Suppressor macrophage (primary cell): ENCODE measurements at places on chromosomes 5 and 9.

DNA sequence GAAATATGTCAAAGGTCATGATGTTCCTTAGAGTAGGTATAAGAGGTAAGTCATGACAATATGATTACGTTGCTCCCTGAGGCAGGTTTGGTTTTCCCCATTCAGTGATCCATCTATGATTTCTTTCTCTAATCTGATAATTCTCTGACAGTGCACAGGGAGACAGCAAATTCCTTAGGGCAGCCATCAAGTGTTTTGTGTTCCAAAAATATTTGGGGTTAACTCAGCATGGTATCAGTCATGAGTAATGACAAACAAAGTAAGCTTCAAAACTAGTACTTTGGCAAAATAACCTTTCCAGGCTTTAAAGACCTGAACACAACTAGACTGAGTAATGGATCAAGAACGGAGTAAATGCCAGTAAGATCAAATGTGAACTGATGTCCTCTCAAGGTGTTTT, 55.3 kb upstream of the SPATA31E1 start:
- DNase-seq: no peak

DNA sequence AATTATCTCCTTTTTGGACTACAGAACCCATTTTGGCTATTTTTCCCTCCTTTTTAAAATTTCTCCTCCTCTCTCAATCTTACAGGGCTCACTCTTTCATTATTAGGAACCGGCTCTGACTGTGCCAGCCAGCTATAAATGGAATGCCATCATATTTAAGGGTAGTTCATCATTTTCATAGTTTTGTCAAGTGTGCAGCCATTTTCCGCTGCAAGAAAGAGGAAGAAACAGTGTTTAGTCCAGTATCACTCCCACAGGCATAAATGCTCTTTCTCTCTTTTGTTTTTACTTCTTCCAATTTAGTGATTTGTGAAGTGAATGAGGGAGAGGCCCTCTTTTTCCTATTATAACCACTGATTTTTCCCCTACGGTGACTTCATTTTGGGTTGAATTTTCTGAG, 290.0 kb downstream of the NR3C1 start:
- peak; percentile 47 for DNase-seq

DNA sequence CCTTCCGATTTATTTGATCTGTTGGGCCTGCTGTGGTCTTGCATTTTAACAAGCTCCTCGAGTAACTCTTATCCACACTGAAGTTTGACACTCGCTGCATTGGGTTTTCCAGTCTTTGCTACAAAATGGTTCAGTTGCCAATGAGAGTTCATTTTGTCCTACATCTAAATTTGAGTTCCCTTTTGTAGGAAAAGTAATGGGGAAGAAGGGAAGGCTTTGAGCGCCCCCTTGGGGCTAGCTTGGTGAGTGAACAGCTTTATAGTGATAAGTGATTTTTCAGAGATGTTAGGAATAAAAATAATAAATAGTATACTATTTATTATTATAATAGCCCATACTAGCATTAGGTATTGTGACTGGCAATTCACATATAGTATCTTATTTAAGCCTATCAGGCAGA, 89.9 kb upstream of the GNAQ start:
- peak; percentile 91 for DNase-seq

GRCh38 chr9:124458441-124458840, 8.2 kb downstream of the ADGRD2 start:
- DNase-seq: no peak

DNA sequence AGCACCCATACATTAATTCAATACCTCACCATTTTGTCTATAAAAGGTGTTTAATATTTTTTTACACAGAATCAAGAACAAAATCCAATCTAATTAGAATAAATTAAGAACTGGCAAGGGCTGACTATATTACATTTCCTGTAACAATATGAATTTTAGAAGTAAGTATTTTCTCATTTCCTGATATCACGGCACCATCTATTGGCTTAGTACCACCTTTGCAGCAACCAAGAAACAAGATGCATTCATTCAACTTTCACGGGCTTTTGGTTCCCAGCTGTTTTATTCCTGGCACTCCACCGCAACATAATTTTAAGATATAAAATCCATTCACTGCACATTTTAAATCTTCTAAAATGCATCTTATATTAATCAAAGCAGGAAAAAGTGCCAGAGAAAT, 20.6 kb downstream of the PSMB7 start:
- DNase-seq: no peak

DNA sequence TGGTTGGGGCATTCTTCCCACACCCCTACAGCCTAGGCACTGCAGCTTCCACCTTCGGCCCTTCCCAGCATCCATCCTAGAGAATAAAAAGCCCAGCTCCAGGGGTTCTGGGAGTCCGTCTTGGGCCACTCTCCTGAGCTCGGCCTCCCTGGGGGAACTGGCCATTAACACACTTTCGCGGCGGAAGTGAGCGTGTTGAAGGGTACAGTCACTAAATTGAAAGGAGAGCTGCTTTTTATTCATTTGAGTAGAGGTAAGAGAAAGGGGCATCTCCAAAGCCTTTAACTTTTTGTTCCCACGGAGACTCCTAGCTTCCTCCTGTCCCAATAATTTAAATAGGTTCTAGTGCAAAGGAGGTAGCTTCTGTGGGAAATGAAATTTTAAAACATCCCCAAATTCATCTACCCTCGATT, 31.0 kb upstream of the NFIB start:
- DNase-seq: no peak

GRCh38 chr5:4989118-4989517, 151.0 kb upstream of the ADAMTS16 start:
- DNase-seq: no peak

- no peak for DNase-seq
Measured at GRCh38 chr5:134177369-134178095, 782 bp upstream of the SKP1 start.

GRCh38 chr9:26722755-26723154, 169.8 kb downstream of the CAAP1 start:
- DNase-seq: no peak
